ENCODE measurements at places on chromosomes 11 and 22. TPM values are rescaled to one million over a fixed set of nuclear protein-coding genes. Genes with fewer than 3 reads are reported as not detected.

SLC25A45 gene
- total RNA-seq: 4.1 TPM

RTN4RL2 gene
- total RNA-seq: 0.29 TPM

INS gene
- not detected for total RNA-seq

OR8G1 gene
- total RNA-seq: not detected

SERPING1 gene
- 47.7 TPM for total RNA-seq

UBQLNL gene
- 0.29 TPM for total RNA-seq

PGA5 gene
- not detected for total RNA-seq

SAA4 gene
- not detected for total RNA-seq

HMOX1 gene
- 475 TPM for total RNA-seq

PNPLA5 gene
- not detected for total RNA-seq

OR51B5 gene
- total RNA-seq: not detected

DNA sequence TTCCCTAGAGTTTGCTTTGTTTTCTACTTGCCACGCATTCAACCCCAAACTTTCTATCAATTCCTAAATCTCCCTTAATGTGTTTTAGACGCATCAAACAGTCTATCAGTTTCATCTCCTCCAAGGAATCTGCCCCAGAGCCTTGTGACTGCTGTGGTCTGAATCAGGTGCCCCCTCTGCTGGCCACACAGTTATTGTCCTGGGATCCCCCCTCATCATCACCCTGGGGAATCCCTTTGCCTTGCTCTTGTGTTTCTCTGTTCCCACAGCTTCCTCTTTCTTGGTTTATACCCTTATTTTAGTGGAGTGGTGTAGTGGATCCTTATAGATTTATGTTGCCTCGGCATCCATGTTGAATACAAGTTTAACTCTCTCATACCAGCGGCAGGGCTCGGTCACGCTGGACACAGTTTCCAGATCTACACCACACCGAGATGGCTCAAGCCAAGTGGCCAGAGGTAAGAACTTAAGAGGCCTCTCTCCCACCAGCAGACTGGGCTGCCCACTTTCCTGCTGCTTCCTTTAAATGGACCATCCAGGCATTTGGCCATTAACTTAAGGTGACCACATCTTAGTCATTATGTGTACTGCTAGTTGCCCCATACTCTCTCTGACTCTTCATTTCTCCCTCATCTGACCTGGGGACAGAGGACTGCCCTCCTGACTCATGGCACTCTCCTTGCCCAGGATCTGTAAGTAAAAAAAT is 8.2 kb downstream of the UPB1 start:
- DNase-seq: peak; percentile 95
- peaks cover 13% of the 10 kb centered on the region for H3K27me3 ChIP-seq
- peaks cover 3% of the 10 kb centered on the region for H3K4me1 ChIP-seq
- no peak overlapping the region for H3K4me3 ChIP-seq
- H3K27ac ChIP-seq: no peak overlapping the region

GRCh38 chr11:79421820-79422219 is 19.0 kb downstream of the TENM4 start:
- peaks cover 9% of the 10 kb centered on the region for H3K4me1 ChIP-seq
- H3K27me3 ChIP-seq: no peaks in the 10 kb centered on the region
- H3K4me3 ChIP-seq: no peak overlapping the region

GRCh38 chr11:61827571-61828378 is at the start of gene FADS2:
TSS of gene FADS2 (plus strand) at chr11:61828300. CDS start at chr11:61828391, 91 bp downstream.
- H3K27me3 ChIP-seq: no peaks in the 10 kb centered on the region
- no peaks in the 10 kb centered on the region for H3K36me3 ChIP-seq
- peak within 1 kb of the TSS; percentile 81 for H3K4me3 ChIP-seq
- H3K27ac ChIP-seq: peak within 1 kb of the TSS; percentile 23

DNA sequence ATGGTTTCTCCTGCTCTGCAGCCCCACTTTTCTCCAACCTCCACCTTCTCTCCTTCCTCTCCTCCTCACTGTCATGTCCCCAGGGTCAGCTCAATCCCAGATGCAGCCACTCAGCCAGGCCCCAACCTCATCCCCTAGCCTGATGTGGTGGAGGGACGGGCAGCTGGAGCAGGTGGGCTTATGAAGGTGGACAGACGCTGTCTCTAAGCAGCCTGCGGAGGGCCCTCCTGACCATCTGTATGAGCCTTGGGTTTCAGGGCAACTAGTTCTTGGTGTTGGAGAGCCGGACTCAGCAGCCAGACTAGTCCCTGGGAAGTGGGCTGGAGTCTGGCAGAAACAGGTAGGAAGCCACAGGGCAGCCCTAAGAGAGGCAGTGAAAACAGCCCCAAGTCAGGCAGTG is 18.1 kb downstream of the CRYBB2 start:
- H3K27me3 ChIP-seq: no peaks in the 10 kb centered on the region
- no peaks in the 10 kb centered on the region for H3K36me3 ChIP-seq
- H3K4me1 ChIP-seq: no peaks in the 10 kb centered on the region
- peak; percentile 45 for DNase-seq
- no peak overlapping the region for H3K27ac ChIP-seq
- no peak overlapping the region for H3K4me3 ChIP-seq

GRCh38 chr11:67502328-67502979 is 2.7 kb downstream of the PITPNM1 start:
- DNase-seq: peak; percentile 66
- H3K4me1 ChIP-seq: peaks cover 12% of the 10 kb centered on the region
- peaks cover 8% of the 10 kb centered on the region for H3K36me3 ChIP-seq
- no peaks in the 10 kb centered on the region for H3K27me3 ChIP-seq
- H3K4me3 ChIP-seq: no peak overlapping the region
- no peak overlapping the region for H3K27ac ChIP-seq

GRCh38 chr11:34975482-34975881 is 59.1 kb downstream of the PDHX start:
- H3K4me3 ChIP-seq: no peak overlapping the region
- no peak for DNase-seq
- peak overlapping the region; percentile 83 for H3K27ac ChIP-seq
- no peaks in the 10 kb centered on the region for H3K27me3 ChIP-seq

DNA sequence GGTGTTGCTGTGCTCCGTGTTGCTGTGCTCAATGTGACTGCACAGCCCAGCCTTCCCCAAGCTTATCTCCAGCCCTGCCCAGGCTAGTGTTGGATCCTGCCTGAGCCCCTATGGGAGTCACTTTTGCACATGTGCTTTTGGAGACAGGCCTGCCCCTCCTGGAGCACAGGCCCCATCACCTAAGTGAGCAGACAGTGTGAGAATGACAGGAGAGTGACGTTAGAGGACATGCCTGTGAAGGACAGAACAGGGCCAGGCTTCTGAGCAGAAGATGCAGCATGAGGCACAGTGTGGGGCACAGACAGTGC is 36.6 kb upstream of the SUSD2 start:
- peaks cover 28% of the 10 kb centered on the region for H3K4me1 ChIP-seq
- peaks cover 4% of the 10 kb centered on the region for H3K36me3 ChIP-seq
- peak; percentile 38 for DNase-seq
- H3K27ac ChIP-seq: no peak overlapping the region
- H3K27me3 ChIP-seq: no peaks in the 10 kb centered on the region

DNA sequence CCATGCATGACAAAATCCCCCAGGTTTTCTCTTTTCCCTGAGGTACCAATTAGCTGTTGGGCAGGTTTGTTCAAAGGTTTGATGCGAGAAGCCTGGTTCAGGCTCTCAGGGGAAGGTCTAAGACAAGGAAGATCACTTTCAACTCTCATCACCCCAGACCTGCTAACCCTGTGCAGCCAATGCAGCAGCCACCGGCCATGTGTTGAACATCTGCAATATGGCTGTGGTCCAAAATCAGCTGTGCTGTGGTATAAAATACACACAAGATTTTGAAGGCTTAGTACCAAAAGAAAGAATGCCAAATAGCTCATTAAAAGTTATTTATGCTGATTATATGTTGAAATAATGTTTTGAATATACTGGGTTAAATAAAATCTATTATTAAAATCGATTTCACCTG is 58.5 kb downstream of the SMCO4 start:
- no peak overlapping the region for H3K4me3 ChIP-seq
- no peaks in the 10 kb centered on the region for H3K36me3 ChIP-seq
- H3K27me3 ChIP-seq: no peaks in the 10 kb centered on the region
- no peak for DNase-seq

DNA sequence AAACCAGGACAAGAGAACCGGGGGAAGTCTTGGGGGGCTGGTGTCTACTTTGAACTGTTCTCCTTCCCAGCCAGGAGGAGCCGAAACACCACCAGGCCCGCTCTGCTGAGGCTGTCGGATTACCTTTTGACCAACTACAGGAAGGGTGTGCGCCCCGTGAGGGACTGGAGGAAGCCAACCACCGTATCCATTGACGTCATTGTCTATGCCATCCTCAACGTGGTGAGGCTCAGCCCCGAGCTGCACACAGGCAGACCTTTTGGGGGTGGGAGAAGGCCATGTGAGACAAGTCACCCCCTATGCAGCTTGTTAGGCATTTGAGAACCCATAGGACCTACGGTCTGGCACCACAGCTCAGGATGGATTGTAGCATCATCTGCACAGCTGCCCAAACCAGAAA is 2.8 kb downstream of the HTR3A start:
- H3K4me1 ChIP-seq: no peaks in the 10 kb centered on the region
- no peaks in the 10 kb centered on the region for H3K36me3 ChIP-seq
- no peak for DNase-seq
- no peak overlapping the region for H3K27ac ChIP-seq
- H3K4me3 ChIP-seq: no peak overlapping the region
- H3K27me3 ChIP-seq: no peaks in the 10 kb centered on the region

GRCh38 chr22:27327497-27327896 is 474.1 kb downstream of the MN1 start:
- no peaks in the 10 kb centered on the region for H3K36me3 ChIP-seq
- no peak for DNase-seq
- H3K4me1 ChIP-seq: no peaks in the 10 kb centered on the region
- peaks cover 34% of the 10 kb centered on the region for H3K27me3 ChIP-seq
- H3K4me3 ChIP-seq: no peak overlapping the region

DNA sequence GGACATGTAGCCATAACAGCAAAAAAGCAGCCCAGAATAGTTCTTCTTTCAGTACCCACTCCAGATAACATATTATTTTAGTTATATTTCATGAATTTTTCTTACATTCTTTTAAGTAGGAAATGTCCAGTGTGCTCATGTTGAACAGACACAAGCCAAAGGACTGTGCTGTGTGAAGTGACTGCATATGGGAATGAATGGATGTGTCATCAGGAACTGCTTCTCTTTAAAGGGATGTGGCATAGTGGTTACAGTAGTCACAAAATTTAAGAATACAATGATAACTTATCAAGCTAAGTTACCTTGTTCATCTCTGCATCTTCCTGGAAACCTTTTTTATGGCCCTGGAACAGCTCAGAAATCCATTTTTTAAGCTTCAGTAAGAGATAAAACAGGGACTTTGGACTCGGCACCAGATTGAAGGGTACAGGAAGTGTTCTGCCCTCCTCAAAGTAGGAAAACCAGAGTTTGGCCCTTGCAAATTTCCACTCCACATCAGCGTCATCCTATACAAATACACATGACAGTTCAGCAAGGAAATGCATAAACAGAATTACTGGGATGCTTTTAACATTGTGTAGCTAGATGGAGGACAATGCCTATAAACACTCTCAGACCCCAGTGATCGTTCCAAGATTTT is 112.8 kb downstream of the TRPC6 start:
- H3K36me3 ChIP-seq: no peaks in the 10 kb centered on the region
- H3K27ac ChIP-seq: no peak overlapping the region
- no peaks in the 10 kb centered on the region for H3K4me1 ChIP-seq

DNA sequence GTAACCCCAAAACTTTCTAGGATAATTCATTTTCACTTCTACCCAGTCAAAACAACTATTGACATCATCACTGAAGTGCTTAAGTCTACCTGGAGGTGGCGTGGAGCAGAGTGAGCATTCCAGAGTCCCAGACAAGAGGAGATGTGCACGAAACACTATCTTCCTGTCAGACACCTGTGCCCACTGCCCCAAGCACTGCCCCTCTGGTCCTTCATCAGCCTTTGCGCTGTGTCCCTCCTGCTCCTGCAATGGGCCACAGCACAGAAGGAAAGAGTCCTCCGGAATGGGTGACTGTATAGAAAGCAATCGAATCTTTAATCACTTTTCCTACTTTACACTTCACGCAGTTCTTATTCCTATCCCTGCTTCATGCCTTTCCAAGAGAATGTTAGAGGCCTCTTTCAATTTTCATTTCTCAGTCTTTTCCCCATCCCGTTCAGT is 512 bp upstream of the GRIA4 start:
- no peaks in the 10 kb centered on the region for H3K4me1 ChIP-seq
- H3K27me3 ChIP-seq: peaks cover 10% of the 10 kb centered on the region
- no peaks in the 10 kb centered on the region for H3K36me3 ChIP-seq
- H3K27ac ChIP-seq: no peak overlapping the region
- DNase-seq: no peak
- no peak overlapping the region for H3K4me3 ChIP-seq

- peaks cover 11% of the 10 kb centered on the region for H3K36me3 ChIP-seq
- H3K4me1 ChIP-seq: peaks cover 99% of the 10 kb centered on the region
- H3K27me3 ChIP-seq: no peaks in the 10 kb centered on the region
- no peak for DNase-seq
Observed at GRCh38 chr11:128506356-128506755, 81.0 kb downstream of the ETS1 start.

DNA sequence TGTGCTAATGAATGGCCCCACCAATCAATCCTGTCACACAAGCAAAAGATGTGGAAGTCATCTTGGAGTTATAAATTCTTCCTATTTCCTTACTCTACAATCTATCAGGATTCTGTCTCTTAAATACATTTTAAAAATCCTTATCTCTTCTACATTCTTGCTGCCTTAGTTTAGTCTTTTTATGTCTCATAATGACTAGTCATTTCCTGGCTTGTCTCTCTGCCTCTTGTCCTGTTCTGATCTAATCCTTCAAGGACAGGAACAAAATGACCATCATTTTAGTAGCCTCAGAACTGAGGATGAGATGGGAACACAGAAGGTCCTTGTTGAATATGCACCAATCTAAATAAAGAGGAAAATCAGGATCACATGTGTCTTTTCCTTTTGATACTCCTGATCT is 56.6 kb upstream of the LIN7C start:
- peaks cover 22% of the 10 kb centered on the region for H3K4me1 ChIP-seq
- H3K27ac ChIP-seq: peak overlapping the region; percentile 66
- peak; percentile 75 for DNase-seq
- no peaks in the 10 kb centered on the region for H3K36me3 ChIP-seq
- no peak overlapping the region for H3K4me3 ChIP-seq

- H3K27me3 ChIP-seq: no peaks in the 10 kb centered on the region
- H3K36me3 ChIP-seq: no peaks in the 10 kb centered on the region
- H3K4me1 ChIP-seq: no peaks in the 10 kb centered on the region
- DNase-seq: no peak
Observed at GRCh38 chr11:84193706-84194105, 907.5 kb upstream of the CCDC90B start.

- H3K27me3 ChIP-seq: no peaks in the 10 kb centered on the region
- no peak for DNase-seq
- no peak overlapping the region for H3K27ac ChIP-seq
Observed at GRCh38 chr11:68497761-68498160, 37.2 kb downstream of the PPP6R3 start.

DNA sequence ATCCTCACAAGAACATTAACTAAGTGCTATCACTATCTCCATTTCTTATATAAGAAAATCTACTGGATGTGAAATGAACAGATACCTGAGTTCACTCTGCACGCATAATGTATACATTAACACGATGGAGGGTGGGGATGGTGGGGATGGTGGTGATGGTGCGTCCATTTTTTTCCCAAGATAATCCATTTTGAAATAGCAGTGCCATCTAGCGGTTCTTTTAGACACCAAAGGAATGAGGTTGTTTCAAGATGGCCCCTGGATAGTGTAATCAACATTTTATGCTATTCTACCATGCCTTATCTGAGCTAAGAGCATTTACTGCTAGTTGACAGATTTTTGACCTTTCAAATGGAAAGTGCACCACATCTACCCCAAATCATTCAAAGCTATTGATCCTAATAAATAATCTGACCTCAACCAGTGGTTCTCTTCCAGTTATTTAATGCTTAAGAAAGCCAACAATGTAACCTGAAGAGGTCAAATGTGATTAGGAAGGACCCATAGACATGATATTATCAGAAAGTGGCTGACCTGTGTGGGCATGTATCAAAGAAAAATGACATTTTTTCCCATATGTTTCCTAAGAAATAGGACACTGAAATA is 714.7 kb upstream of the TENM4 start:
- H3K27me3 ChIP-seq: no peaks in the 10 kb centered on the region
- H3K36me3 ChIP-seq: no peaks in the 10 kb centered on the region
- H3K4me1 ChIP-seq: no peaks in the 10 kb centered on the region
- H3K4me3 ChIP-seq: no peak overlapping the region
- DNase-seq: peak; percentile 19
